ENCODE measurements at places on chromosomes 2 and 18. TPM values are rescaled to one million over a fixed set of nuclear protein-coding genes. Genes with fewer than 3 reads are reported as not detected.

Gene ABCG8
- total RNA-seq, result 0.94 TPM

Gene TACR1
- total RNA-seq, result 2.4 TPM

Gene GAD1
- total RNA-seq, result 12.9 TPM

Gene CCDC85A
- 4.9 TPM for total RNA-seq

Gene RGPD8
- 21.4 TPM for total RNA-seq

Gene INO80D
- 8.6 TPM for total RNA-seq

Gene TMEFF2
- 10.3 TPM for total RNA-seq

GRCh38 chr18:77632758-77633157, 383.1 kb downstream of the GALR1 start:
- no peak for ATAC-seq

GRCh38 chr2:100240386-100240785, 81.9 kb downstream of the LONRF2 start:
- no peak for ATAC-seq

DNA sequence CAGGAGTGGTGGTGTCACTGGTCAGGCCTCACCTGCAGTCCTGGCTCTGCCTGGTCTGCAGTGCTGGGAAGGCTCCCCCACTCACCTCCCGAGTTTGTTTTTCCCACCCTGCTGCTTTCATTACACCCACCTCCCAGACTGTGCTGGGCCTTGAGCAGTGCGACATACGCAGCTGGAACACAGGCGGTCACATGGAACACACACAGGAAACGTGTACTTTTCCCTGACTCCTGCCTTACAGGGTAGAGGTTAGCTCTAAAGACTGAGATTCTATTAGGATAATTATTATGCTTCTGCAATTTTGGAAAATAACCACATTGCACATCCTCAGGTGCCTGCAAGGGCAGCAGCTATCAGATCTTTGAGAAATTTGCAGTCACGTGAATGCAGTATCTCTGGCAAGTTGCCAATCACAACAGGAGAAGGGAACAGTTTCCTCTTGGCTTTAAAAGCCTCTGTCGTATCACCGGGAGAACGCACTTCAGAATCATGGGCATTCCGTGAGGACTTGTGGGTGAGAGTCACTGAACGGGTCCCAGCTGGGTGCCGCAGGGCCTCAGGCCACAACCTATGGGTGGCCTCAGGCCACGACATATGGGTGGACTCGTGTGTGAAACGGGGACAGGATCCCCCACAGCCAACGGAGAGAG, 136.5 kb downstream of the ZNF236 start:
- ATAC-seq, result no peak

GRCh38 chr18:28766721-28767120, 589.8 kb upstream of the CDH2 start:
- no peak for ATAC-seq
